ENCODE measurements at places on chromosomes 11 and 22. TPM values are rescaled to one million over a fixed set of nuclear protein-coding genes. Genes with fewer than 3 reads are reported as not detected.

Gene C11orf91
- total RNA-seq: not detected

Gene CFAP300
- 0.96 TPM for total RNA-seq

Gene KCNJ5
- total RNA-seq: 4.0 TPM

DNA sequence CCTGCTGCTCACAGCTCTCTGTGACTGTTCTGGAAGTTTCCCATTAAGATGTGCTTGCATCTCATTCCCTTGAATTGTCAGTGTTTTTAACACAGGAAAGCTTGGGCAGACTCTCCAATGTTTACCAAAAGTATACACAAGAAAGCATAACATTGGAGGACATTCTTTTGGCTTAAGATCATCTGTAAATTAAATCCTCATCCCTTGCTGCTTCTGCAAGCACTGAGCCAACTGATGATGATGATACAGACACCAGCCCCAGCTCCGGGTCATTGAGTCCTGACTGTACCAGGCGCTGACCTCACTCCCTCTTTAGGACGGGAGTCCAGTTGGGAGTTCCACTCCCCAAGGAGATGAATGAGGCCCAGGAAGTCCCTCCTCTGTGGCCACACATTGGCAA, 23.8 kb downstream of the CD82 start:
- DNase-seq: no peak

DNA sequence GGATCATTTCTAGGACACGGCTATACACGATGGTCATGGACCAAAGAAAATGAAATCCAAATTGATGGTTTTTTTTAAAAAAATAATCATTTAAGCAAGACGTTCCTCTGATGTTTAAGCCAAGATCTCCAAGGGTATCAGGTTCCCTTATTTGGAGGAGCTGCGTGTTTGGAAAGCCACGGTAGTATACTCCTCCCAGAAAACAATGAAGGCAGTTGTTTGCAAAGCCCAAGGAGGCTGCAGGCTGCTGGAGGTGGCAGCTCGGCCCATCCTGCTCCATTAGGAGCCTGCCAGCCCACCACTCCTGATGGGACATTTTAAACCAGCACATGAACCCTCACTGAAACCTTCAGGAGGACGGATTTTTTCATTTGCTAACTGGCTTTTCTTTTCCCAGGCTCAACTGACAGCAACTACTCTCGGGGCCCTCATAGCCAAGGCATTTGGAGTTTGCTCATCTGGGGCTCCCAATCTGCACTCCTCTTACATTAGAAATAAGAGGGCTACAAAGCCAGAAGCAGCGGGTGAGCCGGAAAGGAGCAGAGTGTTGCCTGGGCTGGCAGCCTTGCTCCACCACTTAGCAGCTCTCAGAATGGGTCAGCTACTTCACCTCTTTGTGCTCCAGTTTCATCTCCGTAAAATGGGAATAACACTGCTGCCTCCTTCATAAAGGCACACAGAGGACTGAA, 58.4 kb downstream of the ABTB2 start:
- DNase-seq: no peak

DNA sequence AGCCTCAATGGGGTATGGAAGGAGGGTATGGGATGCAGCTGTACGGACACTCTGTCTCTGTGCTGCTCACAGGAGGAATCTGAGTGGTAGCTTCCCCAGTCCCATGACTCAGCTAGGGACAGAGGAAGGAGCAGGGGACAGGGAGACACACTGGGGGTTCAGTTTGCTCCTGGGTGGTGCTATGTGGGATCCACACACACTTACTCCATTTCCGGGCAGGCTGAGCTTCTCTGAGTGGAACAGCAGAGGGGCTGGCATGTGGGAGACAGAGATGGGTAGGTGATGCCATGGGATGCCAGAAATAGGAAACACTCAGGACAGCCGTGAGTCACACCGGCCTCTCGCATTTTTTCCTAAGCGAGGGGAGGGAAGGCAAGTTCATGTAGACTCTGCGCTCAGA, 59.2 kb upstream of the KIRREL3 start:
- no peak for DNase-seq

DNA sequence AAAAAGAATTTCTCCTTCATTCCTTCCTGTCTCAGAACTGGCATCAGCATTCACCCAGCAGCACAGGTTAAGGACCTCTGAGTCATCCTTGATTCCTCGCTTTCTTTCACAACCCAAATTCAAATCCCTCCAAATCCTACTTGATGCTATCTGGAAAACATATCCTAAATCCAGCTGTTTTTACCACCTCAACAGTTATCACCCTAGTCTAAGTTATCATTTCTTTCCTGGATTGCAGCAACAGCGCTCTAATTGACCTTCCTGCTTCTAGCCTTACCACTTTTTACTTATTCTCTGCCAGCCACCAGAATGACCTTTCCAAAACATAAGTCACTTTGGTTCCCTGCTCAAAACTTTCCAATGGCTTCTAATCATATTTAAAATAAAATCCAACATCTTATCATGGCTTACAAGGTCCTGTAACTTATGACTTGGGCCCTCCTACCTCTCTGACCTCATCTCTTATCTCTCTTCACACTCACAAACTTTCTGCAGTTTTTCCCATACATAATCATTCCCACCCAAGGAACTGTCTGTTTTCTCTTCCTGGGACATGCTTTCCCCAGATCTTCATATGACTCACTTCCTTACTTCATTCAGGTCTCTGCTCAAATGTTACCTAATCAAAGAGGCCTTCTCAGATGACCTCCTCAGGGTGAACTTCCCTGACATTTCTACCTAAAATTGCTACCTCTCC, 119.4 kb downstream of the TTC28 start:
- no peak for DNase-seq

- no peak for DNase-seq
These were observed 7.4 kb downstream of the MED17 start for GRCh38 chr11:93791493-93791892.

- no peak for DNase-seq
These were observed 190.9 kb downstream of the KIRREL3 start for GRCh38 chr11:126809514-126810289.

DNA sequence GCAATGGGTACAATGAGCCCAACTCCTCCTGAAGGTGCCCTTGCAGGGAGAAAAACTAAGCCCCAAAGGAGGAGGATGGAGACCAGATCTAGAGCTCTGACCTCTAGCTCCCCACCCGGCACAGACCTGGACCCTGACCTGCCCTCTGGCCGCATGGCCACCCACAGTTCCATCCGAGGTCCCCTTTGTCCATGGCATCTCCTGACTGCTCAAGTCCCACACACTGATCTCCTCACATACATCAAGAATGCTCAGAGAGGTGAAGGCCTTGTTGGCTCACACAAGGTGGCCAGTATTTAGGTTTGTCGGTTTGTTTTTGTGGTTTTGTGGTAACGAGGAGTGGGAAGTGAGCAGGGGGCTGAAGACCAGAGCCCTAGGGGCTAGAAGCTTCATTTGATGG, 423.5 kb upstream of the B3GAT1 start:
- no peak for DNase-seq

- no peak for DNase-seq
These were observed 55.0 kb downstream of the CASP12 start for GRCh38 chr11:104843150-104843836.

GRCh38 chr11:45913942-45914635, 3.6 kb downstream of the PEX16 start:
- DNase-seq: no peak

GRCh38 chr22:45775062-45775461, 103.4 kb downstream of the ATXN10 start:
- DNase-seq: no peak

All from kidney epithelial cell (primary cell).